ENCODE measurements at places on chromosomes 12 and 14. TPM values are rescaled to one million over a fixed set of nuclear protein-coding genes. Genes with fewer than 3 reads are reported as not detected.
A peak's percentile ranks its signal among the peaks of the same experiment; 100 is the strongest.

DNA sequence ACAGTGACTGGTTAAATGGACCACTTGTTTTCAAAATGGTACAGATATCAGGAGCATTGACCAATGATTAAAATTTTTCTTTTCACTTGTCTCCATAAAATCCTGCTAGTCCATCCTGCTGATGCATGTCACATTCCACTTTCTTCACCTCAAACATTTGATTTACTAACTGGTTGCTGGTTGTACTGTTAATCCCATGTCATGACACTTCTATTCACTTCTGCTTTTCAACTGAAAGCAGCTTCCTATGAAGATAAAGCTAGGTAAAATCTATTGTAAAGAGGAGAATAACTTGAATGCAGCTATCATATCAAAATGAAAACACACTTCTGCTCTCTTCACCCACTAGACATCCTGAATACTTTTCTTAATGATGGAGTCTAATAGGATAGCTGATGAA is 149.6 kb upstream of the OTX2 start:
- no peak for DNase-seq
- H3K4me3 ChIP-seq = no peak overlapping the region
- no peaks in the 10 kb centered on the region for H3K4me1 ChIP-seq
- no peaks in the 10 kb centered on the region for H3K27me3 ChIP-seq

DNA sequence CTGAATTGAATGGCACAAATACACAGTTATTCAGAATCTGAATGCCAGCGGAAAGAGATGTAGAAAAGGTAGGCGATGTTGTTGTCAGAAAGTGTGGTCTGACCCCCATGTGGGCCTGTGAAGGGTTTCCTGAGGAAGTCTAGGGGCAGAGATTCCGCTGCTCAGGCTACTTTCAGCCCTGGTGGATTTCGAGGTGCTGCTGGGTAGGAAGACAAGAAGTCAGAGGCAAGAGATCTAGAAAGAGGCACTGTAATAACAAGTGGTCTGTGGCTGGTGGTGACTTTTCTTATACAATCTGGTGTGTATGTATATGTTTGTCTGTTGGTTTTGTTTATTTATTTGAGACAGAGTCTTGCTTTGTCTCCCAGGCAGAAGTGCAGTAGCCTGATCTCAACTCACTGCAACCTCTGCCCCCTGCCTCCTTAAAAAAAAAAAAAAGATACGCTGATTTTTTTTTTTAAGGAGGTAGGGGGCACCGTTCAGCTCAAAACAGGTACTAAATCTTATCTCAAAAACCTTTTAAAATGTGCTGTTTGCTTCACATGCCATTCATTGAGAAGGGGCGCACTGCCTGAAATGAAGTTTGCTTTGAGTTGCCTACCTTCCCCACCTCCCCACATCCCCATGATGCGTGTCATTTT is 27.1 kb upstream of the MANSC4 start:
- H3K27ac ChIP-seq = no peak overlapping the region
- H3K27me3 ChIP-seq = no peaks in the 10 kb centered on the region
- no peak overlapping the region for H3K4me3 ChIP-seq
- no peaks in the 10 kb centered on the region for H3K36me3 ChIP-seq
- DNase-seq = no peak

GRCh38 chr14:45332360-45332988 is 79.5 kb upstream of the MIS18BP1 start:
- no peak overlapping the region for H3K4me3 ChIP-seq
- no peaks in the 10 kb centered on the region for H3K27me3 ChIP-seq
- H3K36me3 ChIP-seq = no peaks in the 10 kb centered on the region

GRCh38 chr12:77493302-77494168 is 337.2 kb upstream of the NAV3 start:
- H3K27me3 ChIP-seq = no peaks in the 10 kb centered on the region
- DNase-seq = peak; percentile 45
- H3K27ac ChIP-seq = no peak overlapping the region
- H3K36me3 ChIP-seq = no peaks in the 10 kb centered on the region

GRCh38 chr14:23320584-23321571 is at the start of gene PABPN1:
PABPN1 (plus strand) TSS chr14:23321457; CDS start chr14:23321470, 13 bp downstream.
- H3K27ac ChIP-seq = peak within 1 kb of the TSS; percentile 99
- peaks cover 21% of the 10 kb centered on the region for H3K4me1 ChIP-seq
- H3K36me3 ChIP-seq = peaks cover 35% of the 10 kb centered on the region
- no peaks in the 10 kb centered on the region for H3K27me3 ChIP-seq
- peak within 1 kb of the TSS; percentile 86 for H3K4me3 ChIP-seq

- H3K4me3 ChIP-seq = no peak overlapping the region
- peaks cover 98% of the 10 kb centered on the region for H3K4me1 ChIP-seq
- H3K27ac ChIP-seq = peak overlapping the region; percentile 71
- DNase-seq = peak; percentile 81
- H3K27me3 ChIP-seq = no peaks in the 10 kb centered on the region
Observed at GRCh38 chr12:124390442-124391097, 95.7 kb downstream of the RFLNA start.

GRCh38 chr12:12600659-12601058 is 11.0 kb upstream of the CREBL2 start:
- H3K27me3 ChIP-seq = peaks cover 2% of the 10 kb centered on the region
- DNase-seq = peak; percentile 71
- H3K4me3 ChIP-seq = no peak overlapping the region
- no peak overlapping the region for H3K27ac ChIP-seq
- no peaks in the 10 kb centered on the region for H3K4me1 ChIP-seq
- H3K36me3 ChIP-seq = no peaks in the 10 kb centered on the region

DNA sequence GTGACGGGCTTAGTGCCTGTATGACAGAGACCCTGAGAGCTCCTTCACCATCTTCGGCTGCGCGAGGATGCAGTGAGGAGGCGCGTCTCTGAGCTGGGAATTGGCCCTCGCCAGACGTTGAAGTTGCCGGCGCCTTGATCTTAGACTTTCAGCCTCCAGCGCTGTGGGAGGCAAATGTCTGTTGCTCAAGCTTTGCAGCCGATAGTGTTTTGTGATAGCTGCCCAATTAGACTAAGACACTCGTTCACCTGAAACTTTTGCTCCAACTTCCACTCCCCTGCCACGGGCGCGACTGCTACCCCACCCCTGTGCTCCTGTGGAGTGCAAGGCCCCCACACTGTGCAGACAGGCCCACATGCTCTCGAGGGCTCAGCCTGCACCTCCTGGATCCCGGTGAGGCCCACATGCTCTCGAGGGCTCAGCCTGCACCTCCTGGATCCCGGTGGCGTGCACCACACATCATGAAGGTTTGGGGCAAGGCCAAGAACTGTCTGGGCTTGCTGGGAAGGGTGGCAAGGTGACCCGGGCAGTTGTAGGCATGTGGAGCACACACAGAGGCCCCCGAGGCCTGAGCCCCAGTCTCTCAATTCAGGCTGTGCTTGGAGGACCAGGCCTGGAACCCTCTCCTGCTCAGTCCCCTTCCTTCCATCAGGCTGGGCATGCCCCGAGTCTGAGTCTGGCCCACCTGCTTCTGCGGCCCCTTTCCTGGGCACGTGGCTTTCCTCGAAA is 324.6 kb downstream of the TMEM121 start:
- no peaks in the 10 kb centered on the region for H3K36me3 ChIP-seq
- no peak overlapping the region for H3K27ac ChIP-seq
- no peaks in the 10 kb centered on the region for H3K4me1 ChIP-seq
- DNase-seq = no peak

- H3K4me3 ChIP-seq = no peak overlapping the region
- no peak for DNase-seq
- no peaks in the 10 kb centered on the region for H3K36me3 ChIP-seq
- H3K4me1 ChIP-seq = no peaks in the 10 kb centered on the region
- H3K27me3 ChIP-seq = no peaks in the 10 kb centered on the region
- H3K27ac ChIP-seq = no peak overlapping the region
Observed at GRCh38 chr14:33486332-33486890, 464.5 kb downstream of the EGLN3 start.

GRCh38 chr12:131755305-131756113 is 44.6 kb downstream of the SFSWAP start:
- no peaks in the 10 kb centered on the region for H3K4me1 ChIP-seq
- H3K27me3 ChIP-seq = no peaks in the 10 kb centered on the region
- H3K4me3 ChIP-seq = no peak overlapping the region
- no peak overlapping the region for H3K27ac ChIP-seq
- no peak for DNase-seq

The RASAL1 gene
- 0.04 TPM for total RNA-seq

- no peak overlapping the region for H3K27ac ChIP-seq
- DNase-seq = no peak
- H3K27me3 ChIP-seq = no peaks in the 10 kb centered on the region
- no peak overlapping the region for H3K4me3 ChIP-seq
Observed at GRCh38 chr14:60893911-60894310, 87.0 kb downstream of the TRMT5 start.

- peak; percentile 91 for DNase-seq
- peak within 1 kb of the TSS; percentile 97 for H3K27ac ChIP-seq
- peak within 1 kb of the TSS; percentile 23 for H3K4me3 ChIP-seq
- H3K27me3 ChIP-seq = no peaks in the 10 kb centered on the region
- peaks cover 50% of the 10 kb centered on the region for H3K36me3 ChIP-seq
Observed at GRCh38 chr12:55720071-55720564, at the start of gene RDH5. RDH5 (plus strand) TSS chr12:55720393; CDS start chr12:55721185, 792 bp downstream.

DNA sequence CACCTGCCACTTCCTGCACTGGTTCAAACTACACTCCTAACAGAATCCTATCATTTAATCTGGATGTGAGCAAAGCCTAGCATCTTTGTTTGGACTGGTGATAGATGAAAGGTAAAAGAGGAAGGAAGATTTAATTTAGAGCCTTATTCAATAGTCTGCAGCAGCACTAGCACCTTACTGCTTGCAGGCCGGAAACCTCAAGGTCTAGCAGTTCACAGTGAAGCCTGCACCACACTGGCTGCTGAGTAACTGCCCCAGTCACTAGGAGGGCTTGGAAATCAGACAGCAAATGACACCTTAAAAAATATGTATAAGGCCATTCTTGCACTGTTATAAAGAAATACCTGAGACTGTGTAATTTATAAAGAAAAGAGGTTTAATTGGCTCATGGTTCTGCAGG is 358.0 kb downstream of the DAD1 start:
- no peaks in the 10 kb centered on the region for H3K4me1 ChIP-seq
- H3K27ac ChIP-seq = no peak overlapping the region
- no peak overlapping the region for H3K4me3 ChIP-seq
- no peaks in the 10 kb centered on the region for H3K36me3 ChIP-seq
- no peaks in the 10 kb centered on the region for H3K27me3 ChIP-seq

DNA sequence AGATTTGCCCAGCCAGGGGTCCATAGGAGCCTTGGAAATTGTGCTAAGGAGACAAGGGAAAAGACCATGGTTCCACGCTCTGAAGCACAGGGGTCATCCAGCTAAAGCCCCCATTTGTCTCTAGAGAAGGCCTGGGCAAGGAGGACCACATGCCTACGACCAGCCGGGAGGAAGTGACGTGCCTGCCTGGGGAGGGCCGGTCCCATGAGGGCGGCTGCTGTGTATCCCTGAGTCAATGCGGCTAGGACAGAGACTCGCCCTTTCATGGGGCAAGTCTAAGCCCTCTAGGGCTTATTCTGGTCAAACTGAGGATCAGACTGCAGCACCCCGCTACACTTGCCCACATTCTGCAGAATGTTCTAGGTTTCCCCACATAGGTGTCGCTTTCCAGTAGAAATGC is 20.6 kb upstream of the RIN3 start:
- H3K4me3 ChIP-seq = no peak overlapping the region
- no peaks in the 10 kb centered on the region for H3K36me3 ChIP-seq
- no peak overlapping the region for H3K27ac ChIP-seq
- DNase-seq = no peak
- peaks cover 24% of the 10 kb centered on the region for H3K4me1 ChIP-seq

DNA sequence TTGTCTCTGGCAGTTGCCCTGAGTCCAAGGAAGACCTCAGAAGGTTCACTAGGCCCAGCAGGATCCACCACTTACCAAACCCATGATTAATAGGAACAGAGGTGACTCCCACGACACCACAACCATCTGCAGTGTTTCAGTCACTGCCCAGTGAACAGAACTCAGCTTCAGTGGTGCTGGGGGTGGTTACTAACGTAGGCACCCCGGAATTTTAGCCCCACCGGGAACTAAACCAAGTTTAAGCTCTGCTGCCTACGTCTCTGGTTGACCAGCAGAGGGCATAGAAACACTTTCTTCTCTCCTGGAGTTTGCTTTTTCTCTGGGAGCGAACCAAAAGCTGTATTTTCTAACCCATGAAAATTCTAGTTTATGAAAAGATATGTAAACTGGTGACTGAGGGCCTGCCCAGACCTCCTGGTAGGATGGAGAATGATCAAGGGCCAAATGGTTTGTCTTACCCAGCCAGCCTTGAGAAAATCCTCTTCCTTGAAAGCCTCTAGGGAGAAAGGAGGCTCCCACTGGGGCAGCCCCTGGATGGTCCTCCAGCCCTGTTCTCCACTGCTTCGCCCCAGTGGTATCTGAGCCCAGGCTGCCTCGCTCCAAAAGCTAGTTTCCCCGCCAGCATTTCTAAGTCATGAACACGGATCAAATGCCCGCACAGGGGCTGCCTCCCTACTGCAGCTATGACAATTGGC is 379.8 kb downstream of the DPF3 start:
- no peak overlapping the region for H3K27ac ChIP-seq
- no peaks in the 10 kb centered on the region for H3K36me3 ChIP-seq
- H3K4me3 ChIP-seq = no peak overlapping the region
- H3K27me3 ChIP-seq = no peaks in the 10 kb centered on the region
- H3K4me1 ChIP-seq = peaks cover 17% of the 10 kb centered on the region

All from muscle of leg (tissue), 16 donors.